ENCODE measurements at places on chromosomes 11 and 22. TPM values are rescaled to one million over a fixed set of nuclear protein-coding genes. Genes with fewer than 3 reads are reported as not detected.

- DNase-seq, result no peak
These were observed 16.8 kb downstream of the APOL6 start for GRCh38 chr22:35664955-35665587.

DNA sequence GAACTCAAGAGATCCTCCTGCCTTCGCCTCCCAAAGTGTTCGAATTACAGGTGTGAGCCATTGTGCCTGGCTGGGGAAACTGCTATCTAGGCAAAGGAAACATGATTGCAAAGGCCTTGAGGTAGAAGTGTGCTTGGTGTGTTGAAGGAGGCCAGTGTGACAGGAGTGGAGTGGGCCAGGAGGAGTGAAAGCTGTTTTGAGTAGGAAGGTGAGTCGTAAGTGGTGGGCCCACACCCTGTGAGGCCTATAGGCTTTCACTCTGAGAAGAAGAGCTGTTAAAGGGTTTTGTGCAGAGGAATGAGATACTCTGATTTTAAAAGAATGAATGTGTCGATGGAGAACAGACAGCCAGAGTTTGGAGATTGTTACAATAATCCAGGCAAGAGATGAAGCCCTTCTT is 43.4 kb downstream of the WEE1 start:
- no peak for DNase-seq

GRCh38 chr11:27754035-27755017 is 54.1 kb upstream of the BDNF start:
- peak; percentile 35 for DNase-seq

- no peak for DNase-seq
These were observed 206.2 kb downstream of the MAML2 start for GRCh38 chr11:96136613-96137298.

GRCh38 chr11:113894421-113894996 is 10.1 kb upstream of the HTR3B start:
- DNase-seq, result no peak

DNA sequence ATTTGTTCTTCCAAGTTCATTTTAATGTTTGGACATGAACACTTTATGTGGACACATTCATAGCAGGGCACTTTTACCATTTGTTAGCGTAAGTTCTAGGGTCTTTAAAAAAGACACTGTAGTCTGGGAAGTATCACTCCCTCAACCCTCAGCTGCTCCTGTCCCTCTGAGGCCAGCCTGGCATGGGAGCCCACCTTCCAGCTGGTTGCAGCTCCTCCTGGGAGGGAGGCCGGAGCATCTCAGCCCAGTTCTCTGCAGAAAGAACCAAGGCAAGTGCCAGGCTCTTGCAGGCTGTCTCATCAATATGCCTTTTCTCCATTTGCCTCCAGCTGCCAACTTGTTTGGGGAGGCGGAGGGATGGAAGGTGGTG is 150.6 kb downstream of the OPCML start:
- DNase-seq, result no peak

- no peak for DNase-seq
These were observed 12.6 kb downstream of the RAB36 start for GRCh38 chr22:23157560-23158515.

GRCh38 chr11:68287419-68287818 is 15.6 kb upstream of the C11orf24 start:
- no peak for DNase-seq

- DNase-seq, result no peak
These were observed 19.3 kb downstream of the KRTAP5-5 start for GRCh38 chr11:1648653-1649420.

The CRYBA4 gene
- not detected for polyA plus RNA-seq

The C1QTNF5 gene
- polyA plus RNA-seq, result 22.5 TPM

The LIPT2 gene
- polyA plus RNA-seq, result 11.2 TPM

The MPZL2 gene
- polyA plus RNA-seq, result 20.7 TPM

The MRGPRX2 gene
- polyA plus RNA-seq, result not detected

All from right renal cortex interstitium (tissue), 3 donors.